ENCODE measurements at places on chromosomes 4 and X. TPM values are rescaled to one million over a fixed set of nuclear protein-coding genes. Genes with fewer than 3 reads are reported as not detected.
A peak's percentile ranks its signal among the peaks of the same experiment; 100 is the strongest.

DNA sequence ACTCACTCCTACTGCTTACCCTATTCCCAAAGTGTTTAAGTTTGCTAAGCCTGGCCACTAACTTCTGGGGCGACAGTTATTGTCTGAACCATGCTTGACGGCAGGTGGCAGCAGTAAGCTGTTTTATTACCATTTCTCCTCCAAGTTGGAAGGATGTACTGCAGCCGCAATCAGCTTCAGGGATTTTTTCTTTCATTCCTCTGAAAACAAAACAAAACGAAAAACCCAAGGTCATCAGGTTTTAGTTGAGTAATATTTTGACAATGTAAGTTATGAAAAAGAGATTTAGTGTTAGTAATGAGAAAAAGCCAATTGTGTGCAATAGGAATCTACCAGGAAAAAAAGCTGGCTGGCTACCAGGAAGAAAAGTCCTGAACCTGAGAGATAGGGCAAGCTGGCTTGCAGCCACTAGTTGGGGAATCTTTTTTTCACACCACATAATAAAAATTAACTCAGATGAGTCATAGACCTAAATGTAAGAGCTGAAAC, 13.2 kb upstream of the RAB9B start:
- peak; percentile 85 for DNase-seq

Gene ZCCHC18
- 5.2 TPM for total RNA-seq

GRCh38 chr4:144985531-144985930, 112.5 kb downstream of the ANAPC10 start:
- DNase-seq: no peak

GRCh38 chr4:10664408-10664807, 20.2 kb downstream of the CLNK start:
- no peak for DNase-seq

DNA sequence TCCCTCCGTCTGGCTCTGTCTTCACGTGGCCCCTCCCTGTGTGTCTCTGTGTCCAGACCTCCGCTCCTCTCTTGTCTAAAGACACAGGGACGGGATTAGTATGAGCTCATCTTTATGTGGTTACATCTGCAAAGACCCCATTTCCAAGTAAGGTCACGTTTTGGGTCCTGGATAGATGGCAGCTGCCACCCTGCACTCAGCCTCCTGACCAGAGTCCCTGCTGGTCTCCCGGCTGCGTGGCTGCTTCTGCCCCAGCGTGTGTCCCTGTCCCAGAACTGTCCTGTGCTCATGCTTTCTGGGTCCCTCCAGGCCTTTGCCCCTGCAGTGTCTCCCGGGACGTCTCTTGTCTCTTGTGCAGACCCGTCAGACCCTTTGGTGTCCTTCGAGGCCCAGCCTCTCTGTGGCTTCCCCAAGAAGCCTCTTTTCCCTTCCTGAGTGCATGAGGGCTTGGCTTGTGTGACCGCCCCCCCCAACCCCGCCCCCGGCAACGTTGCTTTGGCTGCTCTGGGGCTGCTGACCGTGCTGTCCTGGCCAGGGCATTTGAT, 107.3 kb downstream of the PSAPL1 start:
- DNase-seq: no peak

Gene GCNA
- total RNA-seq: 4.4 TPM

GRCh38 chrX:46823481-46823880, 13.4 kb upstream of the RP2 start:
- DNase-seq: no peak

- no peak for DNase-seq
Observed at GRCh38 chr4:152265149-152265621, 270.7 kb downstream of the FBXW7 start.

Gene GYG2
- 9.7 TPM for total RNA-seq

- no peak for DNase-seq
Observed at GRCh38 chrX:74371425-74372222, 49.7 kb upstream of the SLC16A2 start.

- DNase-seq: no peak
Observed at GRCh38 chr4:31575504-31575903, 855.3 kb downstream of the PCDH7 start.

Gene BEND4
- total RNA-seq: not detected

Gene NOX1
- total RNA-seq: not detected

- DNase-seq: no peak
Observed at GRCh38 chr4:82606622-82607021, 44.8 kb upstream of the TMEM150C start.

GRCh38 chr4:168667376-168667775, 170.5 kb downstream of the PALLD start:
- no peak for DNase-seq

DNA sequence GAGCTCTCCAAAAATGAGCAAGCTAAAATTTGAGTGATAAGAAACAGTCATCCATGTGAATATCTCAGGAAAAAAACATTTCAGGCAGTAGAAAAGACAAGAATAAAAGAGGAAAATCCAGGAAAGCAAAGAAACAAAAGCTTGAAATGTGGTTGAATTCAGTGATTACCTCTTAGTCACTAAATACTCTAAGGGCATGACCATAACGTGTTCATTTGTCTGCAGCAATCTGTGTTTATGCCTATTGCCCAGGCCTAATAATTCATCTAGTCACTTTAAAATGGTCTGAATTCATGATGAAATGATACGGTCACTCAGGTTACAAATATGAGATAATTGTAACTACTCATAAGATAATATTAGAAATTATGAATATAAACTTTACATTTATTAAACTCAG, 837.9 kb downstream of the STPG2 start:
- no peak for DNase-seq

DNA sequence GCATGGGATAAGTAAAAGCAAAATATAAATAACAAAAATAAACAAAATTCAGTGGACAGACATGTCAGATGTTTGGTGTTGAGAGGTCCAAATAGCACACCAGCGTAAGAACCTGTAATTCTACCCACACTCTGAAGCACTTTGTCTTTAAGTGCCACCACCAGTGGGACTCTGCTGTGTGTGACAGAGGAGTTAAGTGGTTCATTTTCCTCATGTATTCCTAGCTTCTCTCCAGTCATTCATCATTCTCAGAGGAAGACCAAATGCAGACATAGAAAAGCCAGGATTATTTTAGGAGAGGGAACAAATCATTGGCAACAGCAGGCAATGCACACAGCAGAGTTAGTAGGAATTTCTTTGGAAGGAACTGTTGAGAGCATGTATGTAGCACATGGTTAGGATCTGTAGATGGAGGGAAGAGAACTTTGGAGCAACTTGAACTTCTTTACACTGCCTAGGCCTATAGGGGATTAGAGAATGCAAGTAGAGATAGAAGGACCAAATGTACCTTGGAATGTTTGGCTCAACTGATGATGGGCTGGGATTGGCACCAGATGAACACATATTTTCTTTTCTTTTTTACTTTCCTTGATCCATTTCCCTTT, 43.0 kb upstream of the ARHGAP24 start:
- no peak for DNase-seq

Gene ODAPH
- not detected for total RNA-seq

Gene ETDB
- not detected for total RNA-seq

Gene NAP1L3
- 14.3 TPM for total RNA-seq

Gene SOD3
- 3.4 TPM for total RNA-seq

Gene SPANXB1
- not detected for total RNA-seq

DNA sequence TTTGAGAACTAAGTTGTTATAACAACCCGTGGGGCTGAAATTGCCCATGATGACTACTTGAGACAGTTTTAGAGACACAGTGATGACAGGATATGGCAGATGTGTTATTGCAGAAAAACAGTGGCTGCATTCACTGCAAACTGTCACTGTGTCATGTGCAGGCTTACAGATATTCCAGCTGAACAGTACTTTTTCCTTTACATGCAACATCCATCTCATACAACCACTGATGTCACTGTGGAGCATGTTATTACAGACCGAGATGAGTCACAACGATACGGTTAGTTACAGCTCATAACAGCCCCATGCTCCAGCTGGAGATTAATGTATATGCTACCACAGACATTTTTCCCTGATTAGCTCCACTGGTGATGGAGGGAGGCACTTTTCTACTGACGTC, 207.4 kb downstream of the TMA16 start:
- no peak for DNase-seq

DNA sequence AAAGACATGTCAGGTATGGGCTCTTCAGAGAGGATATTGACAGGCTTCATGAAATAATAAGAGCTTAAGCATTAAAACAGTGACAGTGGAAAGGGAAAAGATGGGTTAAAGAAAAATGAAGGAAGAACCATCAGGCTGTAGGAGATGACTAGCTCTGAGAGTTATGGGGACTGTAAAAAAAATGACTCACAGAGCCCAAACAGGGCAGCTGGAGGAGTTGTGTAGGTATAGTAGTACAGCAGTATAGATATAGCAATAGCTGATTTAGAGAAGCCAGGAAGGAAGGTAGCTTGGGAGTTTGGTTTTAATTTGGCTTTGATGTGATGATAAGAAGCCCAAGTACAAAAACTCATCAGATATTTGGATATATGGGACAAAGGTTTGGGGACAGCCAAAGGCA, 66.6 kb downstream of the FREM3 start:
- DNase-seq: no peak

- no peak for DNase-seq
Observed at GRCh38 chrX:12229986-12230385, 91.7 kb downstream of the FRMPD4 start.

Data from osteocyte (in vitro differentiated cells).